ENCODE measurements at places on chromosomes 1 and 21.

GRCh38 chr1:109482791-109483671, 674 bp upstream of the ATXN7L2 start:
- no peak for DNase-seq

GRCh38 chr1:6251681-6252373, 7.8 kb downstream of the HES3 start:
- no peak for DNase-seq

GRCh38 chr1:54359393-54360162, 46.6 kb downstream of the SSBP3 start:
- DNase-seq, result no peak

DNA sequence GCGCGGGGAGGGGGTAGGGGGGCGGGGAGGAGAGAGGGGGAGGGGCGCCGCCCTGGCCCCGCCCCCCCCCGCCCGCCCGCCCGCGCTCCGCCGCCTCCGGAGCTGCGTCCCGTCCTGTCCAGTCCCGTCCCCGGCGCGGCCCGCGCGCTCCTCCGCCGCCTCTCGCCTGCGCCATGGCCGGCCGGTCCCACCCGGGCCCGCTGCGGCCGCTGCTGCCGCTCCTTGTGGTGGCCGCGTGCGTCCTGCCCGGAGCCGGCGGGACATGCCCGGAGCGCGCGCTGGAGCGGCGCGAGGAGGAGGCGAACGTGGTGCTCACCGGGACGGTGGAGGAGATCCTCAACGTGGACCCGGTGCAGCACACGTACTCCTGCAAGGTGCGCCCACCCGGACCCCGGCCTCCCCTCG, at the start of gene AGRN:
TSS of gene AGRN (plus strand) at position 121 of the 405 bp plus-strand sequence. CDS start at position 174, 53 bp downstream.
- DNase-seq, result peak; percentile 56

DNA sequence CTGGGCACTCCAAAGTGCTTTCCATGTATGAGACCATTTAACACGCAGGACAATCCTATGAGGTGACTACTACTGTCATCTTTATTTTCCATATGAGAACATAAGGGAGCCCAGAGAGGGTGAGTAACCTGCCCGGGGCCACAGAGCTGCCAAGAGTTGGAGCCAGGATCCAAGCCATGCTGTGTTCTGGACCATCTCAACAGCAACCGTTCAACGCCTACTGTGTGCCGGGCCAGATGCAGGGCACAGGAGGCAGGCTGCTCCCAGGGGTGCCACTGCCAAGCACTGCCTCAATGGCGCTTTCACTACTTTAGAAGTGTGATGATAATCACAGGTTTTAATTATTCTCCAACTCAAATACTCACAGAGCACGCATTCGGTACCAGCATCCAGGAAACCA, 3.8 kb downstream of the ALDH4A1 start:
- no peak for DNase-seq

DNA sequence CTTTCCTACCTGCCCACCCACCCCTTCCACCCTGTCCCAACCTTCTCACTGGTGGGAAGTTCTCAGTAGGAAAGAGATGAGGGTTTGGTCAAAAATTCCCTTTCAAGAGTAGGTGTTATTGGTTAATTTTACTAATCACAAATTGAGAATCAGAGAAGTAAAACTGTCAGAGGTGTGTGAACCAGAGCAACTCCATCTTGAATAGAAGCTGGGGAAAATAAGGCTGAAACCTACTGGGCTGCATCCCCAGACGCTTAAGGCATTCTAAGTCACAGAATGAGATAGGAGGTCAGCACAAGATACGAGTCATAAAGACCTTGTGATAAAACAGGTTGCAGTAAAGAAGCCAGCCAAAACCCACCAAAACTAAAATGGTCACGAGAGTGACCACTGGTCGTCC, 11.5 kb downstream of the PLA2G2D start:
- no peak for DNase-seq

- DNase-seq, result no peak
Observed at GRCh38 chr21:44767834-44768831, 33.5 kb downstream of the UBE2G2 start.

DNA sequence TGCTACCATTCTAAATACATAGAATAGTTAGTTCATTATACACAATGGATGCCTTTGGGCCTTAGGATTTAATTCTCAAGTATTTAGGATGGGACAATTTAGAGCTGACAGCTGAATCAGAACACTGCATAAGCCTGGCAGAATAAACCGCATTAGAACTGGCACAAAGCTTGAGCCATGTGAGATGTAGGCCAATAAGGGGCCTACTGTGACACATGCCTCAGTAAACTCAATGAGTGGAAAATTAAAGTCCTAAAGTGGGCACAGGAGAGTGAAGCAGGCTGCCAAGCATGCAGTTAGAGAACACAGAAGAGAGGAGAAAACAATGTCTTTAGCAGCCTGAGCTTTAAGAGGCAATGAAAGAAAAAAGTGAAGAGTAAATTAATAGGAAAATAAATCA, 24.3 kb downstream of the SCYL3 start:
- peak; percentile 28 for DNase-seq
